Stimulated activated CD4-positive, alpha-beta T cell treated with anti-CD3 and anti-CD28 coated beads, Interleukin-1b, Interleukin-23, amount 100 ng/mL, for 1 hour (primary cell): ENCODE measurements at places on chromosomes 7 and 10.

- DNase-seq: no peak
These were observed 108.4 kb upstream of the HPS1 start for GRCh38 chr10:98555021-98555619.

DNA sequence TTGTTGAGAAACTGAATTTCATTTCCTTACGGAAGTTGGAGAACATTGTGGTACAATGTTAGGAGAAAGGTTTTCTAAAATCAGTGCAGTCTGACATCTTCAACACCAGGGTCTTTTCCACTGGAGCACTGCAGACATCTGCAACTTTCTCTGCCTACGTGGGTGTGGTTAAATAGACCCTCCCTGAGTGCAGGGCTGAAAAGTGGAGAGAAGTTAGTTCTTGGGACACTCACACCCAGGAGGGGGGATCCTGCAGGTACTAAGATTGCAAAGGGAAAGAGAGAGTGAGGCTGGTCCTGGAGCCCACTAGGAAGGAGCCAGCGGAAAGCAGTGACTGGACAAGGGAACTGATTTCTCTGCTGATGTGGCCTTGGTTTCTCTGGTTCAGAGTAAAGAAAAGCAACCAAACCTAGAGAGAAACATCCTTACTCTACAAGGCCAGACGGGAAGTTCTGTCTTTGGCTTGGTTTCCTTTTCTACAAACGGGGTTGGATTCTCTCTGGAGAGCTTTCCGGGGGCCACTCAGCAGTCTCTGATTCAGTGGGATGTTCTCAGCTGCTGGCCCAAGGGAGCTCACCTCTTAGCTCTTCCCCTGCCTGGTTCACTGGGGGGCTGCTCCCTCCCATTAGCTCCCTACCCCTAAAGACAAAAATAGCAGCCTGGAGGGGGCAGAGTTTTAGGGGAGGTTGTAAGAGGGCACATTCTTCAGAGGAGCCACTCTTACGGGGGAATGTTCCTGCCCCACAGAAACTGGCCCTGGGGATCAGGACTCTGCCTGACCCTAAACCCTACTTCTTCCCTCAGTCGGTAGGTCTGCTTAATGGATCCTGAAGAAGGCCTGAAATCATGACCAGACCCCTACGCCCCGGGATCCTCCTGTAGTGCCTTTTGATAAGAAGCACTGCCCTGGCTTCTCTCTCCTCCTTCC lies 2.7 kb downstream of the UPP1 start:
- DNase-seq: no peak

DNA sequence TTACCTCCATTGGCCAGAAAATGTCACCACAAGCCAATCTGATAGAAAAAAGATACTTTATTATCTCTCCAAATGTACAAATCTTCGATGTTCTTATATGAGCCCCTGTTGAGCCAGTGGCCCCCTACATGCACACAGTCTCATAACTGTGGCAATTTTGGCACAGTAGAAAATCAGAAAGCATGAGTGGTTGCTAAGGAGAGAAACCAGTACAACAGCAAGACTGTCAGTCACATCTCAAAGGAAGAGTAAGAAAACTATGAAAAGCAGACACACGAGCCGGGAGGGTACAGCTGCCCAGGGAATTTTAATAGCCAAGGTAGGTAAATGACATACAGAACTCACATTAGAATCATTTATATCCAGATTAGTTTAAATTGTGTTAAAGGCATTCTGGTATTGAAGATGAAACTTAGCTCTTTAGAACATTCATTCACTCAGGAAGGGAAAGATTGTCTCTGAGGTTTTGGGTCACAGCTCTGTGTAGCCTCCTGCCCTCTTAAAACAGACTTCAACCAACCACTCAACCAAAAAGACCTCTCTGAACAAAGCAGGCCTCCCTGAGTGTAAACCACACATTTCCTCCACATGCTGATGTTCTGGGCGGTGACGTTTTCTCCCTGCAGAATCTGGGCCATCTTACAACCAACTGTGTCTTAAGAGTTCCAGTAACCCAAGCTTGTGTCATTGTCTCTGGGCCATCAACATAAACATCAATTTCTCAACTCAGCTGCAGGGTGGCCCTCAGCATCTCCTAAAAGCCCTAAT lies 80.8 kb upstream of the ADAM12 start:
- DNase-seq: no peak

GRCh38 chr7:5607951-5608656 lies 173.4 kb downstream of the RNF216 start:
- DNase-seq: no peak

DNA sequence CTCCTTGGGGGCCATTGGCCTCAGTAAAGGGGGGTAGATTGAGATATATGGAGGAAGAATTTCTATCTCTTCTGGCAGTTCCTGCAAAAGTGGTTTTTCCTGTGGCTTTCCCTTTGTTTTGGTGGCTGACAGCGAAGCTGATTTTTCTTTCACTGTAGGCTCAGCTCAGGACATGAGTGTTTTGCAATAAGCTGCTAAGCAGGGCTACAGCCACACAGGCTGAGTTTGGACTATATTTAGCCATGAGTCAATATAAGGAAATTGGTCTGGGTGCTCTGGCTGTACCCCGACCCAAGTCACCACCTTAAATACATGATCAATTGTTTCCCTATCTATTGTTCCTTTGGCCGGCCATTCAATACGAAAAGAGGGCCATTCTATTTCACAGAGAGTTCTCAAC lies 212.7 kb upstream of the KCND2 start:
- DNase-seq: no peak

GRCh38 chr7:23721456-23721855 lies 11.4 kb downstream of the STK31 start:
- DNase-seq: no peak

GRCh38 chr7:47454069-47454973 lies 127.6 kb downstream of the TNS3 start:
- DNase-seq: no peak

DNA sequence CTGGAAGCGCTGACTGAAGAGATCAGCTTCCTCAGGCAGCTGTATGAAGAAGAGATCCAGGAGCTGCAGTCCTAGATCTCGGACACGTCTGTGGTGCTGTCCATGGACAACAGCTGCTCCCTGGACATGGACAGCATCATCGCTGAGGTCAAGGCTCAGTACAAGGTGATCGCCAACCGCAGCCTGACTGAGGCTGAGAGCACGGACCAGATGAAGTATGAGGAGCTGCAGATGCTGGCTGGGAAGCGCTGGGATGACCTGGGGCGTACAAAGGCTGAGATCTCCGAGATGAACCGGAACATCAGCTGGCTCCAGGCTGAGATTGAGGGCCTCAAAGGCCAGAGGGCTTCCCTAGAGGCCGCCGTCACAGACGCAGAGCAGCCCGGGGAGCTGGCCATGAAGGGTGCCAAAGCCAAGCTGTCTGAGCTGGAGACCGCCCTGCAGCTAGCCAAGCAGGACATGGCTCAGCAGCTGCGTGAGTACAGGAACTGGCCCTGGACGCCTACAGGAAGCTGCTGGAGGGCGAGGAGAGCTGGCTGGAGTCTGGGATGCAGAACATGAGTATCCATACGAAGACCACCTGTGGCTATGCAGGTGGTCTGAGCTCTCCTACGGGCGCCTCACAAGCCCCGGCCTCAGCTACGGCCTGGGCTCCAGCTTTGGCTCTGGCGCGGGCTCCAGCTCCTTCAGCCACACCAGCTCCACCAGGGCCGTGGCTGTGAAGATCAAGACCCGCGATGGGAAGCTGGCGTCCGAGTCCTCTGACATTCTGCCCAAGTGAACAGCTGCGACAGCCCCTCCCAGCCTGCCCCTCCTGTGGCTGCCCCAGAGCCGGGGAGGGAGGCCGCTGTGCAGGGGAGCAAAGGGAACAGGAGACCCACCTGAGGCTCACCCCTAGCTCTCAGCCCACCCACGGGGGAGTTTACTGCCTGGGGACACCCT lies 24.9 kb upstream of the AMPH start:
- DNase-seq: no peak

- DNase-seq: no peak
These were observed 1.1 kb downstream of the AHR start for GRCh38 chr7:17299483-17299991.

GRCh38 chr10:61136139-61136538 lies 192.2 kb upstream of the RHOBTB1 start:
- no peak for DNase-seq

DNA sequence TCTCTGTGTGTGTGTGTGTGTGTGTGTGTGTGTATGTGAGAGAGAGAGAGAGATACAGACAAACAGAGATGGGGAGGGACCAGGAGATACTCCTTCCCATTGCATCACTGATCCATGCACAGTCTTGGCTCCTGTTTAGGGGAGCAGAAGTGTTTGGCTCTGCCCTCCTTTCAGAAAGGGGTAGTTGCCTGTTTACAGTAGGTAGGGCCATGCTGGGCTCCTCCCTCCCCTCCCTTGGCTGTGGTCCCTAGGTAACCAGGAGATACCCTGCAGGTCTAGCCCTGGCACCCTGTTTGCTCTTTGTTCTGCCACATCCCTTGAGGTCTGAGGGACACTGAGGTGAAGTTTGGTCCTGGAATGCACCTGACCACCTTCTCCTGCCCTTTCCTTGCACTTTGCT lies 95.3 kb downstream of the RAMP3 start:
- DNase-seq: no peak

DNA sequence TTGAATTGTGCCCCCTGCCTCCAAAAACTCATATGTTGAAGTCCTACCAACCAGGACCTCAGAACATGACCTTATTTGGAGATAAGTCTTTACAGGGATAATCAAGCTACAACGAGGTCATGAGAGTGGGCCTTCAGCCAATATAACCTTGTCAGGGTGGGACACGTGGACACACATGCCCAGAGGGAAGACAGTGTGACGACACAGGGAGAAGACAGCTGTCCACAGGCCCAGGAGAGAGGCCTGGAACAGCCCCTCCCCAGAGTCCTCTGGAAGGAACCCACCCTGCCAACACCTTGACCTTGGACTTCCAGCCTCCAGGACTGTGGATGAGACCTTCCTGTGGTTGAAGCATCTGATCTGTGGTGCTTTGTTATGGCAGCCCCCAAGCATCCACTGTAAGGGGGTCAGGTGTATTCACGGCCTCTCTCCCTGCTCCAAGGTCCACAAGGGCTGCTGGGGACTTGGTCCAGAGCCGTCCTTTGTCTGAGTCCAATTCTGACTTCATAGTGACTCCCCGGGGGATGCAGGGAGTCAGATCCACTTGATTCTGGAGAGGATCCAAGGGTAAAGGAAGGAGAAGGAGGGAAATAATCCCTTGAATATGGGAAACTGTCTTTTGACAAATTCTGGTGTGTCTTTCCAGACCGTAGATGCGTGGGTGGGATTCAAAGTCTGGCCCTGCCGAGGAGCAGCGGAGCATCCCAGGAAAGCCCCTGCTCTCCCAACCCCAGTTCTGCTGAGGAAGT lies 7.0 kb downstream of the CALML3 start:
- no peak for DNase-seq

GRCh38 chr10:12181065-12181775 lies 14.5 kb downstream of the NUDT5 start:
- peak; percentile 37 for DNase-seq

- no peak for DNase-seq
These were observed 66.8 kb downstream of the PPP1R3C start for GRCh38 chr10:91566115-91566514.

- DNase-seq: no peak
These were observed 129.4 kb downstream of the RGS10 start for GRCh38 chr10:119413093-119413453.

DNA sequence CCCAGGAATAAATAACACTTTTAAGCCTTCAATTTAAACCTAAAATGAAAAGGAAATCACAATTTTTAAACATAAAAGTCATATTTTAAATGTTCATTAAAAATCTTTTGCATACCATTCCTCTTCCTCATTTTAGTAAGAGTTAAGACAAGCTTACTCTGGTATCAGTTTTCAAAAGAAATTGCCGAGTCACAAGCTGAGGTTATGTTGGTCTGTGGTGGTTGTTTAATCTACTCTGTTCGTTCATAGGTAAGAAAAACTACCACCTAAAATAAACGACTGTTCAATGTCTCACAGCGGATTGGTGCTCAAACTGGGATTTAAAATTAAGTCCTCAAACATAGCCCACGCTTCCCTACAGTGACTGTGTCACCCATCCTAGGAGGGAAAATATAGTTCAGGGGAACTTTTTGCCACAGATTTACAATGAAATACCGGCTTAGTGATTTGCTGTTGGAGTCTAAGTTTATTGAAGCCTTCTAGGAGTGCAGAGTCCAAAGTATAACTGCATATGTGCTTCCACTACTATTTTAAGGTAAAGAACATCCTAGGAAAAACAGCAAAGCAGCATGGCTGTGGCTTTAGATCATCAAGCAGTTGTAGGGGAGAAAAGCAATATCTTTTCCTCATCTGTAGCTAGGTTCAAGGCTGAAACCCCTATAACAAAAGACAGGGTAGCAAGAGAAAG lies 61.1 kb downstream of the GNAT3 start:
- DNase-seq: no peak

- no peak for DNase-seq
These were observed 42.4 kb upstream of the FAM20C start for GRCh38 chr7:149791-150636.

GRCh38 chr7:99621271-99621670 lies 4.5 kb downstream of the ZSCAN25 start:
- no peak for DNase-seq

DNA sequence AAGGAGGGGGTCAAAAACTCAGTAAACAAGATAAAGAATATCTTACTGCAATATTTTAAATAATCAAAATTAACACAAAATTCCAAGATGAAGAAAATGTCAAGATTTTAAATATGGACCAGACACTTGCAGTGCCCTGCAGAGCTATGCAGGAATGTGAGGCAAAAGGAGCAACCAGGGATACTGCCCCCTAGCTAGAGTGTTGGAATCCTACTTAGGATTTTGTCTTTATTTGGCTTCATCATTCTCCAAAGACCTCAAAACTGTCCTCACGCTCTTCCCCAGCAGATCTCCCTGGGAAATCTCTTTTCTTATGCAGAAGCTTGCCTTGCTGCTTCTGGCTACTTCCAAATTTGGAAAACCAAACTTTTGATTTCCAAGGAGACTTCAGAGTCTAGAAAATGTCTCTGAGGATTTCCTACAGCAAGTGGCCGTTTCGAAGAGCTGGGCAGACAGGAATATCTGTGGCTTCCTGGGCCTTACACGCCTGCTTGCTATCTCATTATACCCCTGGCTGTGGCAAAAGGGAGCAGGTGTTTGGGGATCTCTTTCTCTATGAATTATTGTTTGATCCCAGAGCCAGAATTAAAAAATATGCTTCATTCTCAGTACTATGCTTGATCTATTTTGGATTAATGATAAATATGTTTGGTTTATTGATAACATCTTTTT lies 232.2 kb upstream of the BMPER start:
- no peak for DNase-seq

GRCh38 chr7:1725199-1725690 lies 55.2 kb downstream of the ELFN1 start:
- DNase-seq: no peak

DNA sequence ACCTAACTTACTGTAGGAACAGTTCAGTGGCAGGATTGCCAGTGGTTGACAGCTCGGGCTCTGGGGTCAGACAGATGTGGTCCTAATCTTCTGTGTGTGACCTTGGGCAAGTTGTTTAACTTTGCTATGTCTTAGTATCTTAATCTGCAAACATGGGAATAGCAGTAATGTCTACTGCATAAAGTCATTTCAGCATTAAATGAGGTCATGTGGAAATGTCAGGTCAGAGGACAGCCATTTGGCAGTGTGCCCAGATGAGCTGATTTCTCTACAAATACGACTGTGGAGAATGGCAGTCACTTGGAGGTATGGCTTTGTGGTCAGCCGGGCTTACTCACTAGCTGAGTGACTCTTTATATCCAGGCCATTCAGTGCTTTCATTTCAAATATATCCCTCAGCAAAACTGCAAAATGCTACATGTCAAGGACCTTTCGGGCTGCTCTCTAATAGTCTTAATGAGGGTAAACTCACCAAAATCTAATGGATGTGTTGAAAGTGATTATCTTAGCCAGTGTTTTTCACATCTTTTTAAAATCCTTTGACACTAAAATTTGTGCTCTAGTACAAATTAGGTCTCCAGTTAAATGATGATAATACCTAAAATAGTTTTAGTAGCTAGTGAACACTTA lies 171.4 kb downstream of the ST7 start:
- DNase-seq: no peak
